Stimulated activated CD4-positive, alpha-beta T cell treated with anti-CD3 and anti-CD28 coated beads, TNF-alpha, amount 100 ng/mL, for 24 hours (primary cell): ENCODE measurements at places on chromosomes 1 and 21.

DNA sequence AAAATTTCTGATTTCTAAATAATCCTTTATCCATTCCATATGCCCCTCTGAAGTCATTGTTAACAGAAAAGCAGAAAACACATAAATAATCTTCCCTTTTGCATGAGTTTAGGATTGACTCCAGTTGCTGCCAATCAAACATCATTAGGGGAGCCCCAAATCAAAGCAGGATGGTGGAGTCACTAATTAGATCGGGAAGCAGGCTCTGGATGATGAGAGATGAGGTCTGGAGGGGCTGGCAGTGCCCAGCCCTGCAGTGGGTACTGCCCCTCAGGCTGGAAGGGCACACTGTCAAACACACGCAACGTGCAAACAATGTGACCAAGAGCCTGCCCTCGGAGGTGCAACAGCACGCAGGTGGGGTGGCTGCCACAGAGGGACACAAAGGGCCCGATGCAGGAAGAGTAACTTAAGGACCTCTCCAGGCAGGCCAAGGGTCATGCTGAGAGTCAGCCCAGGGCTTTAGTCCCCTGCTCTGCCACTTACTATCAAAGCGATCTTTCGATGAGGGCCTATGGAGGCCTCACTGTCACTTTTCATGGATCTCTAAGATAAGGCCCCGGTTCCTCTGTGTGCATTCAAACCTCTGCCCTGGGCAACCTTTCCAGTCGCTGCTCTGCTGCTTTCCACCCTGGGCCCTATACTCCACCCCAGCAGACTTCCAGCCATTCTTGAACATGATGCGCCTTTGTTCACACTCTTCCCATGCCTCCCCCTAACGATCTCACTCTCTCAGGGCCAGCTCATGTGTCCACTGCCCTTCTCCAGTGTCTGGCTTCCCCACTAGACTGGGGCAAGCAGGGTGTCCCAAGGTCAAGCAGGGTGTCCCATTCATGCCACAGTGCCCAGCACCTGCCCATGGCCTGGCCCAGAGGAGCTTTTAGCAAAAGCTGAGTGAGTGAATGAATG, 98.9 kb downstream of the DMRTB1 start:
- no peak for DNase-seq

DNA sequence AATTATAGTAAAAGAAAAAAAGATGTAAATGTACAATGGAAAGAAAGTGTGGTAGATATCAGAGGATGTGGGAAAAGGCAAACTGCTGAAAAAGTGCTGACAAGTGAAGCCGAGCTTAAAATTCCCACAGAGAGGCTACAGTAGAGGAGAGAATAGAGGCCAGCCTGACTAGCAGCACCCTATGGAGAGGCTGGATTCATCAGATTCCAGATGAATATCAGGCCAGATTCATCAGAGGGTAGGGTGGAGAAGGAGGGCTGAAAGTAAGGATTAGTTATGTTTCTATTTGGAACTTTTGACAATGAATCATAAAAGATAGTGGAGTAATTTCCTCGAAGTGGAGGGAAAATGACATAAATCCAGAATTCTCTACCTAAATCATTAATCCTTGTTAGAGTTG, 60.4 kb upstream of the NEK7 start:
- DNase-seq, result no peak

DNA sequence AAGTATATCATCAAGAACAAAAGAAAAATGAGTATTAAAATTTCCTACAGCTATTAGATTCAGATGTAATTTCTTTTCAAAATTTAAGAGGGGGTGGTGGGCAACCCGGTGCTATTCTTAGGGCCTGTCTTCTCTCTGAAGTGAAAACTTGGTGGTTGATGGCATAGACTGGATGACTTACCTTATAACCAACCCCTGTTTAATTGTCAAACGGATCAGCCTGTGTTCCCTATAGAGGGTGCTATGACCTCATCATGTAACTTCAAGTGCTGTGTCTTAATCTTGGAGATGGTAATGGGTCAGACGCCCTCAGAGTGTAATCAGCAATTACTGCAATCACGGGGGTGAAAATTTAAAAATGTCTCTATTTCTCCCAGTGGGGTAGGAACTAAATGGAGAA, 176.2 kb downstream of the PCP4 start:
- DNase-seq, result no peak

GRCh38 chr1:46221749-46222148, 18.6 kb downstream of the LURAP1 start:
- DNase-seq, result no peak

DNA sequence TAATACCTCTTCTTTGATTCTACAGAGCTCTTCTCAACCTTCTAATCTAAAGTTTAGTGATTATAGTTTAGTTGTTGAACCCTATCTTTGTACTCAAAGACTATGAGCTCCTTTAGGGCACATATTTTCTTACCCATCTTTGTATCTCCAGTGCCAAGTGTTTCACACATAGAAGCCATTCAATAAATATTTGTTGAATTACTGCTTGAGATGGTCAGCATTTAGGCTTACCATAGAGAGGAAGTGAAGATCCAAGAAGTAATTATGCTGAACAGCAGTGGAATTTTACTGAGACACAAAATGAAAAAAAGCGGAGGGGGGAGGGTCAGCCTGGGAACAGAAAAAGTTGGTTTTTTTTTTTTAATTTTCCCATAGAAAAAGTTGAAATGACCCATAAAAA, 21.9 kb downstream of the PIK3R3 start:
- no peak for DNase-seq

GRCh38 chr1:25556791-25557476, 13.5 kb downstream of the LDLRAP1 start:
- DNase-seq, result no peak

- no peak for DNase-seq
Observed at GRCh38 chr1:115641762-115642167, at the start of gene VANGL1. Gene VANGL1 (plus strand): TSS chr1:115641970. CDS start chr1:115651414, 9,444 bp downstream.

- no peak for DNase-seq
Observed at GRCh38 chr1:226708967-226709396, 30.1 kb downstream of the ITPKB start.

DNA sequence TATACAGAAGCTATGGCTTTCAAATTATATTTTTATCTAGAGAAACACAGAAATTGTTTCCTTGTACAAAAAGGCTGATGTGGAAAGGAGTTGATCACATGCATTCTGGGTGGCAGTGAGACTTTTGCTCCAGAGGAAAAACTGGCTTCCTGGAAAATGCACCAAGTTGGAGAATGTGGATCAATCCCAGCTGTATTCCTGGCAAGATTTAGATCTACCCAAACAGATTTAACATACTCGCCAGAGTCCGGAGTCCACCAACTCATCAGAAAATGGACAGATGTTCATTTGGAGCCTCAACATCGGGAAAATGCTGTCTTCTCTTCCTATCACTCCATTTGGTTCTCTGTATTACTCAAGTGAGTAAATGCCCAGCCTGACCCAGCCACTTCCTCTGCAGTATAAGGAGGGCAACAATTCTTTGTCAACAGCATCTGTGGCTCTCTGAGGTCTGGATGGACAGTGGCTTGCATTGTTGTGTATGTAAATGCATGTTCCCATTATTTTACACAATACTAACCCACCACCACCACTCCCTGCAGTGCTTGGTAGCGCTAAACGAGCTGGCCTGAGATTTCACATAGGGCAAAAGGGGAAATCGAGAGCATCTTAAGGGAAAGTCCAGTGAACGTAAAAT, 226.2 kb upstream of the IRF2BP2 start:
- DNase-seq, result no peak
